ENCODE measurements at places on chromosomes 2 and 18.

DNA sequence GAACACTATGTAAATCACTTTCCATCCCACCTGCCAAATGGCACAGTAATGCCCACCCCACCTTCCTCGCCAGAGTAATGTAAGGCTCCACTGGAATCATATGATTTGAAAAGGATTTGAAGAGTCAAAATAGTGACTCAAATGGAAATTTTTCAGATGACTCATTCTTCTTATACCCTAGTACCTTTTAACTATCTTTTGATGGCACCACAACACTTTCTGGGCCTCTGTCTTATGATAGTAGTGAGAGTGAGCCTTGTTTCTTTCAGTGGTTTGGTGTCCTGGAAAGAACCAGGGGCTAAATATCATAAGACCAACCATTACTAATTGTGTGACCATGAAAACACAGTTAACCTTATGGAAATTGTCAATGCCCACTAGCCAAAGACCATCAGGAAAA lies 235.4 kb upstream of the SLC14A2 start:
- DNase-seq, result no peak

DNA sequence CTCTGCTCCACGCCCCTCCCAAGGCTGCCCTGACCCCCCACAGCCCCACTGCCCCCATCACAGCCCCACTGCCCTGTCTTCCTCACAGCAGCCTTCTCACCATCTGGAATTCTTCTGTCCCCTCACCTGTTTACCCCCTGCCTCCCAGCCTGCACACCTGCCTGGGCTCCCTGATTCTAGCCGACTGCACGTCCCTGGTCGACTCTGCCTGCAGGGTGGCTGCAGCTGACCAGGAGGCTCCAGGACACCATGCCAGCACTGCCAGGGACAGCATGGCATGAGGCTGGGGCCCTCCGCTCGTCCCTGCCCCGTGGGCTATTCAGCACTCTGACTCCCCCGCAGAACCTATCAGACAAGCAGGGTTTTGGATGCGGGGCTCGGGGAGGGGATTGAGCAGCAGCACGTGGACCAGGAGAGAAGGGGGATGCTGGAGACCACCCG lies 254.1 kb downstream of the HDAC4 start:
- no peak for DNase-seq

GRCh38 chr2:203585516-203585915 lies 50.4 kb upstream of the RAPH1 start:
- no peak for DNase-seq

DNA sequence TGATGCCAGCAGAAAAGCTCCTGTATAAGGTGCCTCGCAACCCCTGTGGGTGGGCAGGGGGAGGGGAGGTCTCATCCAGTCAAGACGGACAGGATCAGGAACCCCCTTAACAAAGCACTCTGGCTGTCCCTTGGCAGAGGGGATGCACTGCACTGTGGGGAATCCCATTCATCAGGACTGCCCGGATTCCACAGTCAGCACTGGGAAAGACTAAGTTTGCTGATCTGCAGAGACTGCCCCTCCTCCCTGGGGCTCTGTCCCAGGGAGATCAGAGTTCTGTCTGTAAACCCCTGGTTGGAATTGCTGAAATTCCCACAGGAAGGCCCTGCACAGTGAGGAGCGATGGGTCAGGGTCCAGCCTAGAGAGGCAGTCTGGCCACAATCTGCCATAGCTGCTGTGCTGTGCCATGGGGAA lies 149.5 kb upstream of the RBBP8 start:
- no peak for DNase-seq

GRCh38 chr2:98946855-98947254 lies 10.8 kb upstream of the CRACDL start:
- DNase-seq, result no peak

DNA sequence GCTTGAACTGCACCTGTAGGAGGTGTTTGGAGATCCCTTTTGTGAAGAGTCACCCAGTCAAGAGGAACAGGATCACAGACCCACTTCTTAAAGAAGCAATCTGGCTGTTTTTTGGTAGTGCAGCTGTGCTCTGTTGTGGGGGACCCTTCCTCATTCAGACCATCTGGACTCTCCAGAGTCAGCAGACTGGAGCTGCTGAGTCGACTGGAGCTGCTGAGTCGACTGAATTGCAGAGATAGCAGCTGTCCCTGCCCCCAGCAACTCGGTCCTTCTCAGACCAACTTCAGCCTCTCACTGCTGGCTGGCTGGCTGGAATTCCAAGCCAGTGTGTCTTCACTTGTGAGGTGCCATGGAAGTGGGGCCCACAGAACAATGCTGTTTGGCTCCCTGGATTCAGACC lies 56.8 kb downstream of the GTF3C3 start:
- no peak for DNase-seq

DNA sequence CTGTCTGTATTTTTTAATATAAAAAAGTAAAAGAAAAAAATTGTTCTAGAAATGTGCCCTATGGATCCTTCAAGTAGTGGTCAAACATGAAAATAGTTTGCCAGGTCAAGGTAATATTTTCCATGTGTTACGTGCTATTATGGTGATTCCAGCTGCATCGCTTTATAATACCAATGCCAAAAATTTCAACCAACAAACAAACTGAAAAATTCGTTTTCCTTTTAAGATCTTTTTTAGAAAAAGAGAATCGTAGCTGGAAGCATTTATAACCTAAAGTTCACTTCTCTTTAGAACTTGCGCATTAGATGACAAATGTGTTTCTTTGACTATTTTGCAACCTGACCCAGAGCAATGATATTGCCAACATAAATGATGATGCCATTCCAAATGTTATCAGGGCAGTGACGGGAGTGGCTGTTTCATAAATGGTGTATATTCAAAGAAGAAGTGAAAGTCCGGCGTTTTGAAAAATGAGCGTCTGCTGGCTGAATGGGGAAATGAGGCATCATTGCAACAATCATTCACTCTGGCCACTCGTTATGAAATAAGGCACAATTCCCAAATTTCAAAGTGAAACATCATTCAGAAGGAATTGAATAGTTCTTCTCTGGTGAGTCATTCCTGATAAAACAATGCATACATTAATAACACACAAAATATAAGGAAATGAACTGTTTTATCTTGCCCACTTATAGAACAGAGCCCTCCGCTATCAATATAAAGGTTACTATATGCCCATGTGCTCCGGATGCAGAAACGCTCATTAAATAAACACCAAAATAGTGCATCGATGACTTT lies 297.4 kb downstream of the TGIF1 start:
- DNase-seq, result no peak

All from stimulated activated CD4-positive, alpha-beta T cell treated with anti-CD3 and anti-CD28 coated beads, TNF-alpha, amount 100 ng/mL, for 4 hours (primary cell).